ENCODE measurements at places on chromosomes 2 and 18.

DNA sequence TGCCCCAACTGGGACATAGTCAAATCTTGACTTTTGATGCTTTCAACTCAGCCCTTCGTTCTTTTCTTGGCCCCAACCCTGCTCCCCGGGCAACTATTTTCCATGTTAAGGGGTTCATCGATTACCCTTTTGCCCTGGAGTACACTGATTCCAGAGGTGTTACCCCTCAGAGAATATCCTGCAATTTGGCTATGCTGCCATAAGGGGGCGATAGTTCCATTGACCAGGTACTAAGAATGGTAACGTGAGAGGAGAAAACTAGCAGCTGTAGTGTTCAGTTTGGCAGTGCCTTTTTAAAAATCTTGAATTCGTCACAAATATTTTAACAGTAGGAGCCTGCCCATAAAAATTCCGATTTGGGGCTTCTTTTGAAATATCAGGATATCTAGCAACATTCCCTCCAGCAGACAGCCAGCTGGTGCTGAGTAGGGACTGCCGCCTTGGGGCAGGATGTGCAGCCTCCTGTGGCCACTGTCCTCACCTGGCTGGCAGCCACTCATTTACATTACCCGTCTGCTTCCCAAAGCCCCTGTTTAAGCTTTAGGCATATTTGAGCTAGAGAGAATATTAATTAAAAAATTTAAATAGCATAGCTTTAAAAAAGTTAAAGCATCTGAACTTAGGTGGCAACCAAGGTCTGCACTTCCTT is 146.3 kb upstream of the SKOR2 start:
- no peak for DNase-seq

DNA sequence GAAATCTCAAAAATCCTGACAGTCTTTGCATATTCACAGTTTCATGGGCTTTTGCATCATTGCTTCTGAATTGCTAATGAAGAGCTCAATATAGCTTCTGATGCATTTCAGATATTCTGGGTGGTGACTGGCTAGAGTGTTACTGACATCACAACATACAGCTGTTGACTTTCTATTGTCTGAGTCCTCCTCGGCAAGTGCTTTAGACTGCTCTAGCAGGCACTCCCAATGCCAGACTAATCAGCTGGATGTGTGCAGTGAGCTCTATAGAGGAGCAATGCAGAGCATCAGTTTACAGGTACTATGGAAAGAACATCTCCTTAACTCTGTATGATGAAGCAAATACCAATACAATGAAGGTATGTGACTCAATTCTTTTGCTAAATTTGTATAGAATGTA is 54.9 kb downstream of the R3HDM1 start:
- DNase-seq = no peak

DNA sequence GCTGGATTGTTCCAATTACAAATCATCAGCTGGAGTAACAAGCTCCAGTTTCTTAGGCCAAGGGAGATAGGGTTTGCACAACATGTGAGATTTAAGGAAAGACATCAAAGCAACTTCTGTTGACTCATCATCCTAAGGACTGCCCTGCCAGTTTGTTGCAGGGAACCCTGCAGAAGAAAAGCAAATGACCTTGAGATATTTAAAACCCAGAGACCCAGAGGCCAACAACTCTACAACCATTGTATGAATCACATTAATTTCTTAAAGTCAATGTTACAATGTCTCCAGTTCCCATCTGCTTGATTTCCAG is 491.8 kb upstream of the ACVR2A start:
- no peak for DNase-seq

DNA sequence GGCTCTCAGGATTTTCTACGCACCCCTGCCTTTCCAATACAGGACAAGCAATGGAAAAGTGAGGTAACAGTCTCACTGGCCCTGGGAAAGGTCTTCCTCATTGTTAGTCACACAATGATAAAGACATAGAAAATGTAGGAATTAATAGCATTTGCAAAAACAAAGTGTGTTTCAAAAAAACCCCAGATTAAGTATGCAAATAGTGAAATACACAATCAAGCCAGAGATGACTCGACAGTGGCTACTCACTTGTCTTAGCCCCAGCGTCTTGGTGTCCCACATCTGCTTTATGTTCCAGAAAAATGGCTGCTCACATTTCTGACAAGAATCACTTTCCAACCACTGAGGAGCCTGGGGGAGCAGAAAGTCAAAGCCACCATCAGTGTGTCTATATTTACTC is 47.0 kb upstream of the AP1S3 start:
- peak; percentile 68 for DNase-seq

GRCh38 chr2:217643789-217644301 is 358.9 kb downstream of the TNS1 start:
- DNase-seq = no peak

DNA sequence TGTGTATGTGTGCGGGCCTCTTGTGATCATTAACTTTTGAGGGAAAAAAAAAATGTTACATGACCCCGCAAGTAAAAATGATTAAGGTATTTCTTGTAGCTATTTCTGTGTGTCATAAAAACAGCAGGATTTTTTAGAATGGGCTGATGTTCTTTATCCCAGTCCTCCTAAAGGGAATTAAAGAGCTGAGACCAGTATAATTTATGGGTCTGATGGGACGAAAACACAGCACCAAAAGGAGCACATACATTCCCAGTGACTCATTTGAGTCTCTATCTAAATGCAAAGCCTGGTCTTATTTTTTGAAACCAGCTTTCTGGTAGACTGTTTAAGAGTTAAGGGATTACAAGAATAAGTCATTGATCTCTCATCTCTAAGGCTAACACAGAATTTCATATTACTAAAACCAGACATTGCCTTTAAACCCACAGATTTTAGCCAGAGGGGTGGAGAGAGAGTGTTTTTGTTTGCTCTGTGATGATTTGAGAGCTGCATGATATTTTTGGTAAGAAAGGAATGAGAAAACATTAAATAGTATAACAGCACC is 342.3 kb upstream of the EPHA4 start:
- DNase-seq = no peak

GRCh38 chr2:66456183-66457041 is 21.5 kb downstream of the MEIS1 start:
- DNase-seq = peak; percentile 69

GRCh38 chr2:239832490-239833268 is 192.5 kb downstream of the NDUFA10 start:
- DNase-seq = no peak

DNA sequence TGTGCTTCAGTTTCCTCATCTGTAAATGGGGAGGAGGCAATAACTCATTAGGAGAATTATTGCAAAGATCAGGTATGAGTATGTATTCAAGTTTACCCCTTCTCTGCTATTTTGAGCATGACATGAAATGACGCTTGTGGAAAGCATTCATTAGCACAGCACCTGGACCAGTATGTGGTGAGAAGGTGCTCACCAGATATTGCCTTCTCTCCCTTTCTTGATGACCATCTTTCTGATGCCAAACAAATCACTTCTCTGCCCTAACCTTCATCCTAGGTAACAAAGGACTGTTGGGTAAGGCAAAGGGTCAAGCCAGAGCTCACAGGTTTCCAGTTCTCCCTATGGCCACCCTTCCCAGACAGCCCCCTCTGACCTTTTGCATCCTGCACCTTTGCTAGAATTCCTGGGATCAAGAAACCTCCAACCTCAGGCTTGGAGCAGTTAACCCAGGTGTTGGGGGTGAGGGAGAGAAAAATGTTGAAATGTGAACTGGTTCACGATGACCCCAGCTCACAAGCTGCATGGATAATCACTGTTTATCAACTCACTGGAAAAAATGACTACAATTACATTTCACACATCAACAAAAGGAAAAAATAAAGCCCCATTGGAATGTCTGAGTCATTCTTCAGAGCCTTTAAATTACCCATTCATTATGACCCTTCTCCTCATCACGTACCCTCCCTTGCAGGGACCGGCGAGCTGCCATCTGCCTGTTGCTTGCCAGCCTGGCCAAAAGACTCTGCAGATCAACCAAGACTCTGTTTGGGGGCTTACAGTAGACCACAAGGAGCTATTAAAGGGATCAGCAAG is 41.6 kb downstream of the LBH start:
- DNase-seq = peak; percentile 58

DNA sequence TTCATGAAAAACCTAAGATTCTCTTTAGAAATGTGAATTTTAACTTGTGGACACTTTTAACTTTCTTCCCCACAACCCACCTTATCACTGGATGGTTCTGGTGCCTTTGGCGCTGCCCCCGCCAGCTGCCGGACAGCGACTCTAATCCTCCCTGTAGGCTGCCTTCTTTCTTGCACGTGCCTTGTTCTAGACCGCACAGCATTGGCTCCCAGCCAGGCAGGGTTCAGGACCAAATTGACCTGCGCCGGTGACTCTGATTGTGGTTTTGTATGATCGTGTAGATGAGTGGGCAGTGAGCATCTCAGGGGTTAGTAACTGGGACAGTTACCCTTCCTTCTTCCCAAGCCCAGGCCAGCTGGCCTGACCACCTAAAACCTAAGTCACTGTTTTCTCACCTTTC is 106.8 kb downstream of the ASAP2 start:
- no peak for DNase-seq

GRCh38 chr2:30569946-30570345 is 122.9 kb downstream of the LCLAT1 start:
- no peak for DNase-seq

GRCh38 chr18:23828426-23828825 is 139.2 kb downstream of the LAMA3 start:
- peak; percentile 60 for DNase-seq

DNA sequence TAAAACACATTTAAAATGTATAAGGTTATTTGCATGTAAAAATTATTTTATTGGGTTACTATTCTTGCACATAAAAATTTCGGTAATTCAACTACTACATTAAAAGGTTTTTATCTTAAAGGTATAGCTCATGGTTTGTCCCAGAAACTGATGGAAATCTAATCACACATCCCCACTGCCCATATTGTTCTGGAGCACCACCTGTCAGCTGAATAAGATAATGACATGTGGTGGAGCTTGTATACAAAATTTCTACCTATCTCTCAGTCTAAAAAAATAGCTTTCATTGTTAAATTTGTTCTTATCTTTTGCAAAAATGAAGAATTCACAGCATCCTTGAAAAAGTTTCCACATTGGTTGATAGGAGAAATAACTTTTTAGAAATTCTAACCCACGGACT is 18.3 kb downstream of the ERBB4 start:
- peak; percentile 16 for DNase-seq

- DNase-seq = no peak
These were observed 2.7 kb downstream of the OTX1 start for GRCh38 chr2:63053081-63053888.

GRCh38 chr2:44351676-44352075 is 9.6 kb downstream of the PREPL start:
- DNase-seq = no peak

- no peak for DNase-seq
These were observed 22.5 kb upstream of the ACYP2 start for GRCh38 chr2:54092940-54093339.

- DNase-seq = no peak
These were observed 120.1 kb upstream of the PXDN start for GRCh38 chr2:1864301-1864980.

- no peak for DNase-seq
These were observed 230.5 kb downstream of the MYCN start for GRCh38 chr2:16170675-16171424.

GRCh38 chr2:80300954-80301353 is 3.6 kb downstream of the LRRTM1 start:
- no peak for DNase-seq

GRCh38 chr2:237529452-237530402 is 36.6 kb upstream of the PRLH start:
- no peak for DNase-seq

DNA sequence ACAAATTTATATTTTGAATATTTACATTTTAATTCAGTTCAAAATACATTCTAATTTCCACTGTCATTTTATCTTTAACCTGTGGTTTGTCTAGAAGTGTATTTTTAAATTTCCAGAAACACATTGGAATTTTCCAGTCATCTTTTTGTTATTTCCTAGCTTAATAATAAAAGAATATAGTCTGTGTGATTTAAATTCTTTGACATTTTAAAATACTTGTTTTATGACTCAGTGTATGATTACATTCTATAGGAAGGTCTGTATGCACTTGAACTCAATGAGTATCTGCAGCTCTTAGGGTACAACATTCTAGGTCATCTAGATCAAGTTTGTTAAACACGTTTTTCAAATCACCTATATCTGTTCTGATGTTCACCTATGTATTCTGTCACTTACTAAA is 88.3 kb upstream of the MBOAT2 start:
- DNase-seq = peak; percentile 25

DNA sequence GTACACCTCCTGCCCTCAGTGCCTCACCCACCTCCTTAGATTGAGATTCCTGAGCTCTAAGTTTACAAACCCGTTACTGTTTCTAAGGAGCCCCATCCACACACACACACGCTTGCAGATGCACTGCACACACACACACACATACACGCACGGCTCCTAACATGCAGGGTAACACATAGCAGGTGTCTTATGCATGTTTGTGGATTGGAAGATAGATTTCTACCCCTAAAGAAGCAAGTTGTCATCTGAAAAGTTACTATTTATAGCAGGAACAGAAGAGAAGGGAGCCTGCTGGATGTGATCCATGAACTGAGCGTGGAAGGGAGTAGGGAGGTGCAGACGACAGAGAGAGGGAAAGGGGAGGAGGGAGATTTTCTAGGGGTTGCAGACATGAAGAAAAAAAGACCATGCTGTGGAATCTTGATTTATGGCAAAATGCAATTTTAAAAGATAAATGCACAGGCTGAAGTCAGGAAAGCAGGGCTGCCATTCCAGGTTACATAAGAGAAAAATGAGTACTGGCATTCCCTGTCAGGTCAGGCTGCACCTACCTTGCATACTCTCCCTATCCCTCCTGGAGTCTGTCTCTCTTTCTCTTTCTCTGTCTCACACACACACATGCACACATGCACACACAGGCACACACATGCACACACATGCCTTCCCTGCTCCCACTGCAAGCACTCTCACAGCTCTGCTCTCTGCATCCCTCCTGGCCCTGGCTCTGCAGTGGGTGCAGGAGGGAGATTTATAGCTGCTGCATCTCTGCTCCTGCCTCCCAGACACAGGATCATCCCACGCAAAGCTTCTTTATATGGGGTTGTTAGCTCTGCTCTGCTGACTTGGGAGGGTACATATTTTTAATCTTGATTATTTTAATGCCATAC is 192.6 kb upstream of the MYT1L start:
- no peak for DNase-seq

GRCh38 chr18:43719267-43719795 is 442.0 kb upstream of the SYT4 start:
- no peak for DNase-seq

DNA sequence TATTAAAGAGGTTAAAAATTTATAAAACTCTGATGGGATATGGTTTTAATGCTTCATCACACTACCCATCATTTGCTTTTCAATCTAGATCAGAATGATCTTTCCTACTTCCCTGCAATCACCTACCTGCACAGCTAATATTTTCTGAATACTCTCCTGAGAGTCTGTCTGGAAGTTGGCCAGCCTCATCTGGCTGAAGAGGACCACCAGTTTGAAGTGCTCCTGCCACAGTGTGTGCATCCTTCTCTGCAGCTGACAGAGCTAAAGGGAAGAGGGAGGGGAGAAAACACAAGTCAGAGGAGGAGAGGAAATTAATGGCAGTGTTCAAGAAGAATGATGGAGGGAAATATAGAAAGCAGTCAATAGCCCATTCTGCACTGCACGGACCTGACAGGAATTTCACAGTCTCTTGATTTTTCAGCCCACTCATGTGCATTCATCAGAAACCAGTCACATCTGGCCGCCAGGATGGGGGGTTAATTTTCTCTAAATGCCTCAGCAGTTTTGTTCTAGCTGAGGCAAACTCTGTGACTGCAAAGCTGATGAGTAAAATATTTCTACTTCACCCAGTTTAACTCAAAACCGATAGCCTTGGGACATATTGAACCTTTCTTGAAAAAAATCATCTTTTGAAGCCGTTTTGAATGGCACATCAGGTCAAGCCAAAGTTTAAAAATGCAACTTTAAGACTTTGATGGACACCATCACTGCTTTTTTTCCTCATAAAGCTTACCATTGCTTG is 201.8 kb upstream of the KLHL14 start:
- no peak for DNase-seq
